CD4-positive, alpha-beta T cell treated with Interleukin-4 for 4 hours (primary cell): ENCODE measurements at places on chromosomes 13 and 19.

DNA sequence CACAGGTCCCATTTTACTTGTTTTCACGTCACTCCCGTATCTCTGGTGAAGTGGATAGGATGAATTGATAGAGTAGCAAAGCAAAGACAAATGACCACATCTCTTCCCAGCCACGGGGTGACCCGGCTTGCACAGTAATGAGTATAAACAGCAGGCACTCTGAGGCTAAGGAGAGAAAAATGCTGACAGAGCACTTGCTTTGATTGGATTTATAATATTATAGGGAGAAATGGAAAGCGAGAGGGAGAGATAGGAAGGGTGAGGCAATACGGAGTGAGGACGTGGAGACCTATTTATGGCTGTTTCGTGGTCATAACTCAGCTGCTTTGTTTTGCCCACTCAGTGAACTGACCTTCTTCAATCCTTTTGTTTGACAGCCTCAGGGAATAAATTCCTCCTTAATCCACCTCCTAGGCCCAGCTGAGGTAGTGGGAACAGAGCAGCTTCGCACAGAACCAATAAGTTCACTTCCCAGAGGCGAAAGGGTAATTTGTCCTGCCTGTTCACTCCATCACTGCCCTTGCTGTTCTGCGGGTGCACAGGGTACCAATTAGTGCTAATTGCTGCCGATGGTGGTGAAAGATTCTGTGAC is 68.6 kb downstream of the ERCC5 start:
- DNase-seq = no peak

- DNase-seq = no peak
Measured at GRCh38 chr19:1105008-1105872, 1.4 kb downstream of the GPX4 start.

- no peak for DNase-seq
Measured at GRCh38 chr19:49626226-49626625, 13.7 kb downstream of the RRAS start.

GRCh38 chr13:25118378-25118905 is 22.5 kb downstream of the PABPC3 start:
- no peak for DNase-seq

DNA sequence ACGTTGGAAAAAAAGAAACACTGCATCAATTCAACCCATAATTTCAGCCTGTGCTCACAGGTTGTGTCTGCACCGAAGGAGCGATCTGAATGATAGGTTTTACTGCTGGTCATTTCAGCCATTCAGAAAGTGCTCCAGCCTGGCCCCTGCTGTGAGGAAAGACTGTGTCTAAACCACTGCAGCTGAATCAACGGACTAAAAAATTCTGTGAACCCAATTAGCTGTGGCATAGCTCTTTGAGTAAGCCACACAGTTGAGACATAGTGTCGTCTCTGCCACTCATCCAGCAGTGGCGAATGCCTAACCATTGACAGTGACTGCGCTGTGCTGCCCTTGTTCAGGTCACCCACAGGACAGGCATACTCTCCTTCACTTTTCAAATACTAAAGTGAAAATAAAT is 179.8 kb downstream of the COG6 start:
- no peak for DNase-seq

- no peak for DNase-seq
Measured at GRCh38 chr19:13090511-13091231, 12.0 kb downstream of the LYL1 start.

GRCh38 chr19:28012361-28012760 is 1200.6 kb downstream of the UQCRFS1 start:
- no peak for DNase-seq

- DNase-seq = no peak
Measured at GRCh38 chr19:41968751-41969595, 9.9 kb upstream of the RABAC1 start.

DNA sequence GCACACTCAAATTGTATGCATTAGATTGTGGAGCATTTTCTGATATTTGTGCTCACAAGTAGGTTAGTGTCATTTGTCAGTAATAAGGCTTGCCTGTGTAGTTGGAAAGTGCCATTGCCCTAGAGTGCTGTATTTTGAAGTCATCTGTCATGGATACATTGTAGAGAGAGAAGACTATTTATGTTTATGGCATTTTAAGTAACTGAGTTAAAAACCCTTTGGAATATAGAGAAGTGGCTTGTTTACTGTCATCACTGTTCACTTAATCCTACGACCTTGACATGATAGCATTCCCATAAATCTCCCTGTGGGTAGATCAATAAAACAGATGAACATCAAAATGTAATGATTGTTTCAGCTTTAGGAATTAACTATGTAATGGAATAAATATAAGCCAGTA is 110.6 kb downstream of the MAB21L1 start:
- no peak for DNase-seq

- DNase-seq = no peak
Measured at GRCh38 chr13:51747438-51748434, 56.2 kb downstream of the DHRS12 start.

DNA sequence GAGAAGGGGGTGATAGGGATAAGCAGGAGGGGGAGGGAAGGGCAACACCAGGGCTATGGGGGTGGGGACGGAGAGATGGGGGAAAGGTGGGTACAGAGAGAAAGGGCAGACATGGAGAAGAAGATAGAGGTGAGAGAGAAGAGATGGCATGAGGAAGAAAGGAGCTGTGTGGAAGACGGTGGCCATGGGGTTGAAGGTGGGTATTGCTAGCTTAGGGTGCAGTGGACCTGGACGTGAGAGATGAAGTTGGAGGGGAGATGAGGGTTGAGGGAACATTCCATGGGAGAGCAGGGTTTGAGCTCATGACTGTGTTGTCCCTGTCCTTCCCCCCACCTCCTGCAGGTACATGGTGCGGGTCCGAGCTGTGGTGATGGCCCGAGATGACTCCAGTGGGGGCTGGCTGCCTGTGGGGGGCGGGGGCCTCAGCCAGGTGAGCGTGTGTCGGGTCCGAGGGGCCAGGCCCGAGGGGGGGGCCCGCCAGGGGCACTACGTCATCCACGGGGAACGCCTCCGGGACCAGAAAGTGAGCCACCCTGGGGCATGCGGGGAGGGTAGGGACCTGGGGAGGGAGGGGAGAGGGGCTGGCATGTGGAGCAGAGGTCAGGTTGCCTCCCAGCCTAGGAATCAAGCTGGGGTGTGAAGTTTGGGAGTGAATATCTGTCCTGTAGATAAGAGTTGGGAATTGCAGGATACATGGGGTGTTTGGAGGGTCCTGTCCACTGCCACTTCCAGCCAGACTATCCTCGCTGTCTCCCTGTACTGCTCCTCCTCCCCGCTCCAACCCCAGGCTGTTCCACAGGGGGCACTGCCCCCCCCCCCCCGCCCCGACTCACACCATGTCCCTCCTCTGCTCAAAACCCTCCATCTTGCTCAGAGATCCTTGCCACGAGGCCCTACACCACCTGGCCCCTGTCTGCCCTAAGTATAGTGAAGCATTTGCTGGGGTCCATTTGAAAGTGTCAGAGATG is 1.7 kb downstream of the SPRED3 start:
- DNase-seq = no peak

DNA sequence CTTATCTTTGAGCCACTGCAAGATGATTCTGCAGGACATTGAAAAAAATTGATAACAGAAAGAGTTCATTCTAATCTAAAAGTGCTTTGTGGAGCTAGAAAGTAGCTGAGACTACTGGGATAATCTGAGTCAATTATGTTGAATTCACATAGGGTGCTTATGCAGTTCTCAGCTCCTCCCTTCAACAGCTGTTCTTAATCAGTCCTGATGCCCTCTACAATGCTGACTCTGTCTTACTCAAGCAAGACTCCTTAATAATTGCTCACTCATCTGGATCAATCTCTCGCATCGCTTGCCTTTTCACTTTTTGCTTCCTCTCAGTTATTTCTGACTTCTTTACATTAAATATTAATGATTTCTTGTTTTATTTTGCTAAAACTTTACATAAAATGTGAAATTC is 182.1 kb downstream of the PCDH17 start:
- DNase-seq = no peak

- DNase-seq = no peak
Measured at GRCh38 chr13:43742911-43743310, 43.9 kb downstream of the ENOX1 start.

- no peak for DNase-seq
Measured at GRCh38 chr13:74867460-74867859, 614.5 kb downstream of the TBC1D4 start.

DNA sequence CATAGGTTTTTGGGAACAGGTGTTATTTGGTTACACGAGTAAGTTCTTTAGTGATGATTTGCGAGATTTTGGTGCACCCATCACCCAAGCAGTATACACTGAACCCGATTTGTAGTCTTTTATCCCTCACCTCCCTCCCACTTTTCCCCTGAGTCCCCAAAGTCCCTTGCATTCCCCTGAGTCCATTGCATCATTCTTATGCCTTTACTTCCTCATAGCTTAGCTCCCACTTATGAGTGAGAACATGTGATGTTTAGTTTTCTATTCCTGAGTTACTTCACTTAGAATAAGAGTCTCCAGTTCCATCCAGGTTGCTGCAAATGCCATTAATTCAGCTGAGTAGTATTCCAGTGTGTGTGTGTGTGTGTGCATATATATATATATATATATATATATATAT is 97.2 kb upstream of the EDNRB start:
- no peak for DNase-seq

DNA sequence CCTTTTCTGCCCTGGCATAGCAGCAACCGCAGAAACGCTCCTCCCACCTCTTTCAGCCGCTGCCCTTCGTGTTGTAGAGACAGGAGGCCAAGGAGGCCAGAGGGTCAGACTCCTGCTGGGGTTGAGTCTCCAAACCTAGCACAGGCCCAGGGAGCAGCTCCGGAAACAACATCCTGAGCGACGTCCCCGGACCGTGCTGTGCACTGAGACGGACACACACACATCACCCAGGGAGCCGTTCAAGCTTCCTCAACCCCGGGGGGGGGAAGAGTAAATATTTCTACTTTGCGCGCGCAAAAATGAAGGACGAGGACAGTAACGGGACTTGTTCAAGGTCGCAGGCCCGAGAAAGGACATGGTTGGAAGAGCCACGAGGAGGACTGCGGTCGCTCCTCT is 657 bp downstream of the ZNF550 start:
- no peak for DNase-seq

GRCh38 chr13:43263047-43263446 is 239.7 kb downstream of the DNAJC15 start:
- DNase-seq = no peak

DNA sequence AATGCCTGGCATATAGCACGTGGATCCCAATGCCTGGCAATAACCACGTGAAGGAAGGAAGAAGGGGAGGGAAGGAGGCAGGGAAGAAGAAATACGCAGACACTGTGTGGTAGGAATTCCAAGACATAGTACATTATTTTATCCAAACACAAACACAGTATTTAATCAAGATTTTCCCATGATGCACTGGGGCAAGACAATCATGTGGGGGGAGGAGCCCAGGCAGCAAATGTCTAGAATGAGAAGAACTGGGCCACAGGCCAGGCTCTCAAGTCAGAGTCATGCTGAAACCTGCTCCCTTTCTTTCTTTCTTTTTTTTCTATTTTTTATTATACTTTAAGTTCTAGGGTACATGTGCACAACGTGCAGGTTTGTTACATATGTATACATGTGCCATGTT is 717.9 kb downstream of the UQCRFS1 start:
- no peak for DNase-seq

DNA sequence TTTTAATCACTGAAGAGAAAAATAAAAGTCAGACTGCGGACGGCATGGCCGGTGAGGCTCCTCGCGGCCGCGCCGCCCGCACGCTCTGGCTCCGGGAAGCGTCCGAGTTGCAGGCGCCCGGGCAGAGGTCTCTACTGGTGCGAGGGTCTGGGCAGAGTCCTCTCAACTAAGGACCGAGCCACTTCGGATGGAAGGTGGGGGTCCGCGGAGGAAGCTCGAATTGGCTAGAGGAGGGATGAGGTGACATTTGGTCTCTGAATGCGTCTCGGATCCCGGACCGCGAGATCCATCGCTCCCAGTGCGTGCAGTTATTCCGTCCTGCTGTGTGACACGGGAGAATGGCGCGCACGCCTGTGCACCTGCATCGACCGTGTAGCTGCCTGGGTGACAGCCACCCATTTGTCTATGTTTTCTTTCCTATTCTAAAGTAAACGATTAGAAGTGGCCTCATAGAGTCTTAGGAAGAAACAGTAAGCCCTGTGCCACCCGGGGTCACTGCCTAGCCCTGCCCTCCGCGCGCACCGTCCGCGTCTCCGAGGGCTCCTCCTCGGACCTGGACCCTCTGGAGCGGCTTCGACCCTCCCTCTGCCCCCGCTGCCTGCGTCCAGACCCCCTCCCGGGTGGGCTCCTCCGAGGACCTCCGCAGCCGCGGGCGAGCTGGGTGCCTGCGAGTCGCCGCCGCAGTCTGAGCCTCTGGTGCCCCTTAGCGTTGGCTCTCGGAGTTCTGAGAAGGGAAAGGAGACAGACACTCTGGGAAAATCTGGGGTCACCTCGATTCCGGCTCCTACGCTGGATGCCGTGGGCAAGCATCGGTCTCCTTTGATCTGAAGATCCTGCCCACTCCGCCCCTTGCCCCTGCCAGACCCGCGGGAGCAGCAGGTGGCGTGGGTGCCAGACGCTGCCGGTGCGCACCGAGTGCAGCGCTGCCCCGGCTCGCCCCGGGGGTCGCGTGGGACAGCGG is 347.4 kb downstream of the LIG4 start:
- DNase-seq = no peak

DNA sequence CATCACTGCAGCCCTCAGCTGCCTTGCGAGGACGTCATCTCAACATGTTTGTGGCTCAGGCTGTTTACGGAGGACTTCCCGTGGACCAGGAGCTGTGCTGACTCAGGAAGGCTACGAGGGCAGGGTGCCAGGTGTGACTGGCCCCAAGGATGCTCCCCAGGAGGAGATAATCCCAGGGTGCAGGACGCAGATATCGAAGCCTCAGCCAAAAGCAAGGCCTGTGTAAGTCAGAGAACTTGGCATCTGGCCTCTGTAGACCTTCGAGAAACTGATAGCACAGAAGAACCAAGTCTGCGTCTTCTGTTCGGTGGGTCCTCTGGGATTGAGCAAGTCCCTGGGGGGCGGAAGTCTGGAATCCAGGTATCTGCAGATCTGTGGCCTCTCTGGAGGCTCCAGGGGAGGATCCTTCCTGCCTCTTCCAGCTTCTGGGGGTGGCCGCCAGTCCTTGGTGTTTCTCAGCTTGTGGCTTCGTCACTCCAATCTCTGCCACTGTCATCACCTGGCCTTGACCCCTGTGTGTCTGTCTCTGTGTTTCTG is 2.6 kb upstream of the DOHH start:
- no peak for DNase-seq

GRCh38 chr13:111503905-111504695 is 183.7 kb downstream of the TEX29 start:
- no peak for DNase-seq

GRCh38 chr19:15426485-15427349 is 7.9 kb upstream of the AKAP8L start:
- no peak for DNase-seq

GRCh38 chr19:18504886-18505610 is 16.8 kb downstream of the ELL start:
- no peak for DNase-seq

GRCh38 chr13:109919715-109920375 is 133.5 kb upstream of the IRS2 start:
- no peak for DNase-seq

DNA sequence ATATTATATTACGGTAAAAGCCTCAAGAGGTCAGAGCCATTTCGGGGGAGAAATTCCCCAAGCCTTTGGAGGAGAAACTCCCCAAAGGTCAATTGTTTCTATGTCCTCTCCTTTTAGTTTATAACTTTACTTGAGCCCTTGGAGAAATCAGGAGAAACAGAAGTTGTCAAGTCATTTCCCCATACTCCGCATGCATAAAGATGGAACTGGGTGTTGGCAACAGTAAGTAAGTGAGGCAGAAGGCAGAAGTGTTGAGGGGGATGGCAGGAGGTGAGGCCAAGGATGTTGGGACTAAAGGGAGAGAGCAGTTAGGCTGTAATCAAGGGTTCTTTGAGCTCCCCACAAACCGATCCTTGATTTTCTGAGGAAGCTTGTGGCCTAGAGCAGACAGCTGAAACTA is 307.9 kb downstream of the ENOX1 start:
- no peak for DNase-seq
